AG08395 (cell line): ENCODE measurements at places on chromosomes 1 and 21.

DNA sequence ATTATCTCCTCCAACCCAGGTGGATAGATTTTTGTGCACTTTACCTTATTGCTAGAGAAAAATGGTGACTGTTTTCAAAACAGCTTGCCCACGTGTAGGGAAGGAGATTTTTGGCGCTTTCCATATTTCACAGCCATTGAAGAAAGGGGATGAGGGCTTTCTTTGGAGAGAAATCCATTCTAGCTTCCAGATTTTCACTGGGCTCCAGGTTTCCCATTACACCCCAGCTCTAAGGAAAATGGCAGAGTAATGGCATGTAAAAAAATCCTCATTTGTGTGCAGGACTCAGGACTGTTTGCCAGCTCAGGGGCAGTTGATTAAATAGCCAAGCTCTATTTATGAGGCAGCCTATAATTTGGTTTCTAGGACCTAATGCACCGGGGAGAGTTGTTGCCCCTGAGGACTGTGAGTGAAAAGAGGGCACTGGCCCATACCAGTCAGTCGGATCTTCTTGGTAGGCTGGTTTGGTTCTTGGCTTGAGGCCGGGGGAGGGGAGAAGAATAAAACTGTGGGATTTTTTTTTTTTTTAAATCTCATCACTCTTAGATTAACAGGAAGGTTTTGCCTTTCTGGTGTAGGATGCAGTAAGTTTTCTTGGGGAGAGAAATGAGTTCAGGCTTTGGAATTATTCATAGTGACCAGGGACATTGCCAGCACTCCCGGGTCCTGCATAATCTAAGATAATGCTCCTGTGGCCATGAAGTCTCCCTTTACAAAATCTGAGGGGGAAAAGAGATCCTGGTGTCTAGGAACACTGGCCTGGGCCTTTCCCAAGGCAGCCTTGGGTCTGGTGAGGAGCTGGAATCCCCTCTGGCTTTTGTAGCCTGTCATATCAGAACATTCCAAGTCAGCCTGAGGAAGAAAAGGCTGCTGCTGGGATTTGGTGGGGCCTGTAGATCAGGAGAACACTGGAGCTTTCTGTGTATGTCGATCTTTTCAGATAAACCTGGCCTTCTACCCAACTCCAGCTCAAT, 1.9 kb upstream of the ARID1A start:
- DNase-seq = no peak

- no peak for DNase-seq
These were observed 67.5 kb downstream of the TRIM11 start for GRCh38 chr1:228339059-228339704.

DNA sequence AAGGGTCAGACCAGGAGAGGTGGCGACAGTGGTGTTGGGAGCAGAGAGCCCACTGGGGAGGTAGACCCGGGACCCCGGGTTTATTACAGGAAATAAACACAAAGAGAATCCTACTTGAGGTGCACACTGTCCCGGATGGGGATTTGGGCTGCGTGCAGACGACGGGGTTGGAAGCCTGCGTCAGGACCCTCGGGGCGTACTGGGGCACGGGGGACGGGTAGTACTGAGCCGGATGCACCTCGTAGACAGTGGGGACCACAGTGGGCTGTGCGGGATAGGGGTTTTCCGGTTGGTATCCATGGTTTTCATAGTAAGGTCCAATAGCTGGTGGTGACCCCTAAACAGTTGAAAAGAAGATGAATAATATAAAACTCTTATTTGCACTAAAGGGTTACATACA, 13.7 kb downstream of the TMPRSS2 start:
- DNase-seq = no peak

- no peak for DNase-seq
These were observed 157.8 kb upstream of the VAMP3 start for GRCh38 chr1:7613106-7613850.

DNA sequence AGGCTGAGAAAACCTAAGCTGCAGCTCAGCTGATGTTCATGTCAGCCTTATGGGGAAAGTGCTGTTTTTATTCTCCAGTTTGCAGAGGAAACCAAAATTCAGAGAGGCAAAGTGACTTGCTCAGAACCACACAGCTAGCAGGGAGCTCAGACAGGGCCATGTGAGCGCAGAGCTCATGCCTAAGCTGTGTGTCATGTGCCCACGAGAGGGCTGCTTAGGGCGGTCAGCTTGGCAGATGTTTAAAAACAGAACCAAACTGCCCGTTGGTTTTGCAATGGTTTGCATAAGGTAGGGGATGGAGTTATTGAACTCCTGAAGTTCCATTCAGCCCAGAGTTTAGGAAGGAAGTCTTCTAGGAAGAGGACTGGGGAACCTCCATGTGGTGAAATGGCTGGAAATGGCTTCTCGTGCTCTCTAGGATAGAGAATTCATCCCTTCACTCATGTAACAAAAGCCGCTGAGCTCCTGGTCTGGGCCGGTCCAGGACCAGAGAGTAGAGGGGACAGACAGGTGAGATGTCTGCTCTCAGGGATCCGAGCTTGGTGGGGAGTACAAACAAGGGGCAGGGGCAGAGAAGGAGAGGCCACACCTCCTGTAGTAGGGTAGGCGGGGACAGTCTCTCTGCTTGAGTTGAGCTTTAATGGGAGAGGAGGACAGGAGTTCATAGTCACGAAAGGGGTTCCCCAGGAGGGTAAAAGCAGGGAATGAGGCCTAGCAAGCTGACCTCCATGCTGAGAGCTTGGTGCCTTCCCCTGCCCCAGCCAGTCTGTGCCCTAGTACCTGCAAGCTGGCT, 46.9 kb downstream of the ARHGEF10L start:
- DNase-seq = peak; percentile 96

GRCh38 chr1:28807046-28807445, 4.9 kb upstream of the OPRD1 start:
- no peak for DNase-seq

- no peak for DNase-seq
These were observed 110.1 kb downstream of the MRPS6 start for GRCh38 chr21:34183331-34183928.

DNA sequence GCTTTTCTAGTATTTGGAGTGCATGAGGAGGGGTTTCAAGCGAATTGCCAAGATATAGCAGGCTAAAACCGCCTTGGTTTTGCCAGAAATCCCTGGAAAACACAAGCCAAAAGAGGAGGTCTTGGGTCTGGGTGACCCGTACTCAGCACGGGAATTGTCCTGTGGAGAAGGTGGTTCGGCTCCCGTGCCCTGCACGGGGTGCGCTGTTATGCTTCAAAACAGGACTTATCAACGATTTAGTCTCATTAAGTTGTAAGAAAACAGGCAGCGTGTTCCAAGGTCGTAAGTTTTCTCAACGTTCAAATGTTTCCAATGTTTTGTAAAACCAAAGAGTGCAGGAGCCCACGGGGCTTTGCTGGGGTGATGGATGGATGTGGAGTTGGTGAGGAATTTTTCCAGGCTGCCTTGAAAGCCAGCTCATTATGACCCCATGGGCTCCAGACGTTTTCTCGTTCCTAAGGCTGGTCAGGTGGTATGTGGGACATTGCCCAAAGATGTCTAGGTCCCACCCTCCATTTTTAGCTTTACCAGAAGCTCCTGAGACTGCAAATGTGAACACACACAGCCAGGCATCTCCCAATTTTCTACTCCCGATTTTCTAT, 75.4 kb upstream of the CLDN14 start:
- no peak for DNase-seq

GRCh38 chr1:234697015-234697414, 87.0 kb upstream of the IRF2BP2 start:
- DNase-seq = peak; percentile 30

DNA sequence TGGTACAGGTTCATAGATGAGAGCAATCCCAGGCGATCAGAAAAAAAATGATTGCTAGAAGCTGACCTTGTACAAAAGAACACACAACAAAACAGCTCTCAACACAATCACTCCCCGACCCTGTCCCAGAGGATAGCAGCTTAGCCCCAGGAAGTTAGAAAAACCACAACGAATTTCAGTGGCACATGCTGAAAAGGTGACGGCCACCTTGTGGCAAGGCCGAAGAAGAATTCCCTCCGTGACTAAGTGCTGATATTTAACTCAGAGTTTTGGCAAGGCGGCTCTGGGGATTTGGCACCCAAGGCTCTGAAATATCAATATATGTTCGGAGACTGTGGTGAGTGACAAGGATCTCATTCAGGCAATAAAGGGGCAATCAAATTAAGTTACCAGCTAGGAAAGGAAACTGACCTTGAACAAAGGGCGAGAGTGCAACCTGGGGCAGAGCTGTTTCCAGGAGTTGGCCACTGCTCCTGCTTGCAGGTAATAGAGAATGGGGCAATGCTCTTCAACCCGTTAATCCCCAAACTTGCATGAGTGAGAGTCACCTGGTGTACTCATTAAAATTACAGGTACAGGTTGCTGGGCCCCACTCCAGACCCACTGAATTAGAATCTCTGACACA, 96.2 kb downstream of the BEND5 start:
- DNase-seq = no peak

DNA sequence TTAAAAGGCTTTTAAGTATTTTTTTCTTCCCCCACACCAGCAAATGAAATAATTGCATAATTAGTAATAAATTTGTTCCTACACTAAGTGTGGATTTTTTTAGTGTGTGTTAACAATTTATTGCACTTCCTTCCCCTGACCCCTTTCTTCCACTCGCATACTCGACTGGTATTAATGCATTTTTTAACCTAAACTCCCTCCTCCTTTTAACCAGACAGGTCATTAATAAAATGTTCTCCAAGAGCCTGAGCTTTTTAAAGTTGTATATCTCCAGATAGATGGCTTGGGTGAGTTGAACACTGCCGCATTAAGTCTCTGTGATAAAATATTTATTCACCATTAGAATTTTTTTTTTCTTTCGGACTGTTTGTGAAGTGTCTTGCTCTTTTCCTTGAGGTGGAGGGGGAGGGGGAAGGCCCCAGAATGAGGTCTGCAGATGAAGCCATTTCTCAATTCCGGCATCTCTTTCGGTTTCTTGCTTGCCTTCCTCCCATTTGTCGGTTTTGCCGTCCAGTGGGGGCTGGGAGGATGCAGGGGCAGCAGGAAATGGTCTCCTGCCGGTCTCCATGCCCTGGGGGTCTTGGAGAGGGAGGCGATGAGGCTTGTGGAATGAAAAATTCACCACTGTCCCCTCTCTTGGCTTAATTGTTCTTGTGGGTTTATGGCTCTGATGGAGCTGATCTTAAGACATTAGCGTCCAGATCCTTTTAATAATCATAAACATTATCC, 64.1 kb upstream of the ACTL8 start:
- DNase-seq = no peak

GRCh38 chr1:22114083-22115012, 28.5 kb downstream of the WNT4 start:
- no peak for DNase-seq

- peak; percentile 46 for DNase-seq
These were observed 90.1 kb upstream of the SLC25A33 start for GRCh38 chr1:9449110-9449627.

DNA sequence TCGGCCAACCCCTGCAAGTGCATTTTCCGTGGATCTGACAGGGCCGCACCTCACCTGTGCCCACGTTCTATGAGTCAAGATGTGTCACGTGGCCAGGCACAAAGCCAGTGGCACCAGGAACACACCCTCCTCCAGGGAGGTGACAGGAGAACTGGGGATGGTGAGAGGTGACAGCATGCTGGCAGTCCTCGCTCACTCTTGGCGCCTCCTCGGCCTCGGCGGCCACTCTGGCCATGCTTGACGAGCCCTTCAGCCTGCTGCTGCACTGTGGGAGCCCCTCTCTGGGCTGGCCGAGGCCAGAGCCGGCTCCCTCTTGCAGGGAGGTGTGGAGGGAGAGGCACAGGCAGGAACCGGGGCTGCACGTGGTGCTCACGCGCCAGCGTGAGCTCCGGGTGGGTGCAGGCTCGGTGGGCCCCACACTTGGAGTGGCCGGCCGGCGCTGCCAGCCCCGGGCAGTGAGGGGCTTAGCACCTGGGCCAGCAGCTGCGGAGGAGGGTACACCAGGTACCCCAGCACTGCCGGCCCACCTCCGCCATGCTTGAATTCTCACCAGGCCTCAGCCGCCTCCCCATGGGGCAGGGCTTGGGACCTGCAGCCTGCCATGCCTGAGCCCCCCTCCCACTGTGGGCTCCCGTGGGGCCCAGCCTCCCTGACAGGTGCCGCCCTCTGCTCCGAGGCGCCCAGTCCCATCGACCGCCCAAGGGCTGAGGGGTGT, 11.6 kb upstream of the TTC34 start:
- DNase-seq = no peak

- DNase-seq = no peak
These were observed 13.0 kb upstream of the IL10 start for GRCh38 chr1:206785182-206785765.

- DNase-seq = no peak
These were observed 1.2 kb downstream of the MAN1A2 start for GRCh38 chr1:117368116-117369108.

GRCh38 chr1:36884029-36884701, 150.2 kb downstream of the GRIK3 start:
- DNase-seq = no peak

GRCh38 chr1:179550746-179551682, 24.7 kb downstream of the NPHS2 start:
- DNase-seq = peak; percentile 48

DNA sequence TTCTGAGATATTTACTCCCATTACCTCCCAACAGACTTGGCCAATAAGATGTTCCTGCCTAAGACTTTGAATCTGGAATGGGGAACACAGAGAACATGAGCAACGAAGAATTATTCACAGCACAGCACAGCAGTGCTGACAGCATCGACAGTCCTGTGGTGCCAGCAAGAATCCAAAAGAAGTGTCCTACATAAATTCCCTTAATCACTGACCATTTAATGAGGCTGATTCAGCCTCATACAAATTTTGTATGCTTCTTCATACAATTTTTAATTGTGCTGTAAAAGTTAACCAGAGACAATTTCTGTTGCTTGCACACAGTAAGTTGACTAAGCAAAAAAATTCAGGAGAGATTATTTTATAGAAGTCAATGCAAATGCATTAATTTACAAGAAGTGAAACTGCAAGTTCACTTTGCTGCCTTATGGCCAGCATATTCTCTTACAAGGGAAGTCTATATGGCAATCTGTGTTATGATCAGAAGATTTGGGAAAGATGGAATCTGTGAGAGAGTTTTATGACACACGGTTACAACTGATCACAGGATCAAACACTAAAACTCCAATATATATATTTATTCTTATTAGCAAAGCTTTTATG, 855.9 kb downstream of the LTN1 start:
- DNase-seq = peak; percentile 28

DNA sequence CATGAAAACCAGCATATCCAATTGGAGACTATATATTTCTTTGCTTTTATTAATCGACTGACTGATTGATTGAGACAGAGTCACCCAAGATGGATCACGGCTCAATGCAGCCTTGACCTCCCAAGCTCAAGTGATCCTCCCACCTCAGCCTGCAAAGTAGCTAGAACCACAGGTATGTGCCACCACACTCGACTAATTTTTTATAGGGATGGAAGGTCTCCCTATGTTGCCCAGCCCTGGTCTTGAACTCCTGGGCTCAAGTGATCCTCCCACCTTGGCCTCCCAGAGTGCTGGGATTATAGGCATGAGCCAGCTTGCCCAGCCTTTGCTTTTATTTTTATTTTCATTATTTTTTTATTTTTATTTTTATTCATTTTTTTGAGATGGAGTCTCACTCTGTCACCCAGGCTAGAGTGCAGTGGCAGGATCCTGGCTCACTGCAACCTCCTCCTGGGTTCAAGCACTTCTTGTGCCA, 5.4 kb downstream of the SPEN start:
- DNase-seq = no peak

- no peak for DNase-seq
These were observed 13.7 kb downstream of the PTPRU start for GRCh38 chr1:29249951-29250581.

- no peak for DNase-seq
These were observed 119.7 kb downstream of the PROX1 start for GRCh38 chr1:214107322-214108096.

GRCh38 chr1:85822696-85823095, 114.5 kb upstream of the ZNHIT6 start:
- DNase-seq = no peak
